Activated CD8-positive, alpha-beta memory T cell treated with anti-CD3 and anti-CD28 coated beads for 1 hour (primary cell): ENCODE measurements at places on chromosomes 2 and 18.

- no peak for DNase-seq
Measured at GRCh38 chr18:6315517-6316331, 99.0 kb downstream of the L3MBTL4 start.

GRCh38 chr2:21036708-21037670 lies 6.9 kb downstream of the APOB start:
- no peak for DNase-seq

GRCh38 chr2:136639651-136640050 lies 125.7 kb upstream of the THSD7B start:
- no peak for DNase-seq

GRCh38 chr18:961644-962355 lies 57.1 kb downstream of the ADCYAP1 start:
- DNase-seq: no peak

DNA sequence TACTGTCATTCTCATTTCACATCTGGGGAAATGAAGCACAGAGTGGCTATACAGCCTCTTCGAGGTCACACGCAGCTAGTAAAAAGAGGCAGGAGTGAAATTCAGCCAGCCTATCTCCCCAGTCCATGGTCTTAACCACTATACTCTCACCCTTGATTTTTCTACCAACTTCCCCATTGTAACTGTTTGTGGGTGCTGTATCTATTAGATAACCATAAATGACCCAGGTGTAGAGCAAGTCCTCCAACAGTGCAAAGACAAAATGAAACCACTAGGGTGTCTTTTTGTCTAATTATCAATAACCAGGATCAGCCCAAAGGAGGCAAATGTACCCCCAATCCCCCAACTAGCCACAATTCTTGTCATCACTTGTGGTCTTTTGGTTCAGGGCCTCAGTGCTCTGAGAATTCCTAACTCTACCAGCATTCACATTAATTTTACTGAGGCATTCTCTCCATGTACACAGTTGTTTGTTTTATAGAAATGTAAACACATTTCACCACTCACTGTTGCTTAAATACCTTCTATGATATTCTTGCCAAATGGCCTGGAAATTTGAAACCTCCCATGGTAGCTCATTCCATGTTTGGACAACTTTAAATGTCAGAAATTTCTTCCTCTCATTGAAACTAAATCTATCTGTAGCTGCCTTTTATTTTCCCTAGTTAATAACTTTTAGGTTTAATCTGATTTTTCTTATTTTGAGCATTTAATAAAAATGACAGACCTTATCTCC lies 58.7 kb downstream of the SLC40A1 start:
- DNase-seq: no peak

DNA sequence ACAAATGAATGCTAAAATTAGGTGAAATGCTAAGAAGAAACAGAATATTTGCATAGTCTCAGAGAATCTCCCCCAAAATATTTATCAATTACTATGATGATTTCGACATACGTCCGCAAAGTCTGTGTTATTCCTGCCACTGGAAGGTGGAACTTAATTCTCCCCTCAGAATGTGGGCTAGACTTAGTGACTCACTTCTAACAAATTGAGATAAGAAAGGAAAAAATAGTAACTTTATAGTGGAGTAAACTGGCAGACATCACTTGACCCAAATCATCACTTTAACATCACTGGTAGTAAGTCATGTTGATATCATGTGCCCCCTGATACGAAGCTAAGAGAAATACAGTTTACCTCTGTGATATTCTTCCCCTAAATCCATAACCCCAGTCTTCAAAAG lies 23.5 kb downstream of the HADHB start:
- DNase-seq: no peak
